ENCODE measurements at places on chromosomes 1 and 21.

DNA sequence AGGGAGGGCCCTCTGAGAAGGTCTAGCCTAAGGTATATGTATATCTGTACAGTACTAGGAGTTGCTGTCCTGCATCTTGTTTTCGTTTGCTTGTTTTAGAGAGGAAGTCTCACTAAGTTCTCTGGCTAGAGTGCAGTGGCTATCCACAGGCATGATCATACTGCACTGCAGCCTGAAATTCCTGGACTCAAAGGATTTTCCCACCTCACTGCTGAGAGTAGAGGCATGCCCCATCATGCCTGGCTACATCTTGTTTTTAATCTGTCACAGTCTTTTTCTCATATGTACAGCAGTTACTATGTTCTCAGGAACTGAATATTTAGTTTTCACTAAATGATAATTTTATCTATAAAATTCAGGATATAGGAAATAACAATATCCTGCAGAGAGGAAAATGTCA is 15.3 kb upstream of the PYHIN1 start:
- DNase-seq: no peak

GRCh38 chr1:197285526-197286205 is 17.6 kb downstream of the CRB1 start:
- DNase-seq: no peak

GRCh38 chr1:167077128-167077867 is 12.9 kb downstream of the GPA33 start:
- DNase-seq: no peak

DNA sequence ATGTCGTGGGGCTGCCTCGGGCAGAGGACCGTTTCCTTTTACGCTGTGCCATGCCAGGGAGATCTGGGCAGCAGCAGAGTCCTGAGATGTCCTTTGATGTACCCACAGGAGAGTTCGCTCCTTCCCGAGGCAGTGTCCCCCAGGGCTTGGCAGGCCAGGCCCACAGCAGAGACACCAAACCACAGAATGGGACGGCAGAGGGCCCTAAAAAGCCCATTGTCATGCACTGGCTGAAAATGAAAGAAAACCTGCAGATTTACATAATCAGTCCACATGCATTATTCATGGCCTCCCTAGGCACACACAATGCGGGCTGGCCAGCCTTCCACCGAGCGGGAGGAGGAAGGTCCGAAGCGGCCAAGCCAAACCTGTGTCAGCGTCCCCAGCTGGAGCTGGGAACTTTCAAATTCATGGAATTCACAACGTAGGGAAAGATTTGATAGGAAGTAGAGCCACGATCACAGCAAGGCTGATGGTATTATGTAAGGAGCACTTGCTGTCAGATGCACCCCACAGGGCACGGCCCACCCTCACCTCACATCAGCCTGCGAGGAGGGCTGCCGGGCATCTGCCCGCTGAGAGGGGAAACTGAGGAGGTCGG is 25.3 kb upstream of the EFHD2 start:
- no peak for DNase-seq

GRCh38 chr1:180627411-180627810 is 4.4 kb upstream of the XPR1 start:
- no peak for DNase-seq

GRCh38 chr1:168623831-168624230 is 47.4 kb downstream of the XCL1 start:
- no peak for DNase-seq

- no peak for DNase-seq
Measured at GRCh38 chr1:54378157-54378873, 27.9 kb downstream of the SSBP3 start.

DNA sequence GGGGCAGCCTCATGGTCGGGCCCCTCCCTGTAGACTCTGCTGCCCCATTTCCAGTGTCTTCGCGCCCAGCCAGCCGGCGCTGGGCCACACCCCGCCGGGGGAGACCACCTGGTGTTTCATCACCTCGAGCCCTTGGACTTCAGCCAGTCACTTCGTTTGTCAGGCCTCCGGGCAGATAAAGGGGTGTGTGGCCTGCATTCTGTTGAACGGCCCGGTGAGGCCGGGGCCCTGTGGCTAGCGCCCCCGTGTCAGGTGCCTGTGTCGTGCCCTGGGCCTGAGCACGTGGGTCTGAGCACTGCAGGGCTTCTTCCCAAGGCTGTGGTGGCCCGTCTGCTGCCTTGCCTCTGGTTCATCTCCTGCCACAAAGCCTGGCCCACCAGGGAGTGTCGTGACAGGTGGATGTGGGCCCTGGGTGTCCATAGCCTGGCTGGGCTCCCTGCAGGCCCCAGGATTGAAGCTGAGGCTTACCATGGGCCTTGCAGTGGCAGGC is 65.2 kb upstream of the DIP2A start:
- no peak for DNase-seq

GRCh38 chr21:40177979-40178378 is 310.7 kb downstream of the PCP4 start:
- DNase-seq: no peak

- DNase-seq: no peak
Measured at GRCh38 chr1:41504114-41505035, 19.9 kb upstream of the EDN2 start.

DNA sequence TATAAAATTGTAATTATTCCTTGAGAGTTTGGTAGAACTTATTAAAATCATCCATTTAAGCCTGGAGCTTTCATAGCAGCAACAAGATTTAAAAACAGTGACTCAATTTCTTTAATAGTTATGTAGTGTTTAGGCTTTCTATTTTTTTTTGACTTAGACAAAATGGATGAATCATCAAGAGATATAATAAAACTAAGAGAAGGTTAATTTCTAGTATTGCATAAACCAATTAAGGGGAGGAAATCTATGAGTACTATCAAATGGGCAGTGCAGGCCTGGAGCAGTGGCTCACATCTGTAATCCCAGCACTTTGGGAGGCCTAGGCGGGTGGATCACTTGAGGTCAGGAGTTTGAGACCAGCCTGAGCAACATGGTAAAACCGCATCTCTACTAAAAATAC is 416.3 kb upstream of the USP24 start:
- DNase-seq: no peak

- no peak for DNase-seq
Measured at GRCh38 chr1:233790662-233791371, 113.7 kb upstream of the SLC35F3 start.
